Activated CD4-positive, alpha-beta T cell treated with anti-CD3 and anti-CD28 coated beads, Interleukin-2, amount 10 ng/mL, durations not matched to agents 24 days and 14 days (primary cell): ENCODE measurements at places on chromosomes 2 and 18. TPM values are rescaled to one million over a fixed set of nuclear protein-coding genes. Genes with fewer than 3 reads are reported as not detected.

The NEU2 gene
- total RNA-seq = not detected in 2 replicates

The KCNJ13 gene
- total RNA-seq = not detected in 2 replicates

The GKN1 gene
- not detected in 2 replicates for total RNA-seq

The SLC35F6 gene
- 10.5 and 11.5 TPM in 2 replicates for total RNA-seq

The MRPS5 gene
- 97.4 and 103 TPM in 2 replicates for total RNA-seq

The CSRNP3 gene
- total RNA-seq = not detected in 2 replicates

The CFAP65 gene
- total RNA-seq = not detected in 2 replicates

The C1QL2 gene
- not detected in 2 replicates for total RNA-seq

DNA sequence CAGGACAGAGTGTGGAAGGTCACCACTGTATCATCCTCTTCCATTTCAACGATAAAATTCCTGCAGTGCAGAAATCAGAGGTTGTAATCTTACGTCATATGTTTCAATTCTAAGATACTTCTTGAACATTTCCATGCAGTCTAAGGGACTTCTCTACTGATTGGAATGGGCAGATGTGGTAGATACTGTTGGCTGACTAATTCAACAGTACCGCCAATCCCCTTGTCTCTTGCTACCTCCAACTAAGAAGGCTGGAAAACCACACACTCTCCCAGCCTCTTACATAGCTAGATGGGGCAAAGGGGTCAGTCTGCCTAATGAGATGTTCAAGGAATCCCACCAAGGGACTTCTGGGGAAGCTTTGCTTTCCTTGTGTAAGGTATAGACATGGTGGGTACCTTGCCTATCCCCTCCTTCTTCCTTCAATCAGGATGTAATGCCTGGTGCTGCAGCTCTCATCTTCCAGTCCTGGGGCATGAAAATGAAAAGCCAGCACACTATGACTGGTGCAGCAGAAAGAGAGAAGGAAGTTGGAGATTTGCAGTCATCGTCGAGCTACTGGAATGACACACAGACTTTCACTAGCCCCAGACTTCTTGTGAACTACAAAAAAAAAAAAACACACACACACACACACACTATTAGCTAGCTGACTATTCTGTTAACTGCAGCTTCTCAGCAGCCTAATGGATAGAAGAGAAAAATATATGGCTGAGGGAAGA is 84.1 kb downstream of the ALPK2 start:
- no peak for DNase-seq

DNA sequence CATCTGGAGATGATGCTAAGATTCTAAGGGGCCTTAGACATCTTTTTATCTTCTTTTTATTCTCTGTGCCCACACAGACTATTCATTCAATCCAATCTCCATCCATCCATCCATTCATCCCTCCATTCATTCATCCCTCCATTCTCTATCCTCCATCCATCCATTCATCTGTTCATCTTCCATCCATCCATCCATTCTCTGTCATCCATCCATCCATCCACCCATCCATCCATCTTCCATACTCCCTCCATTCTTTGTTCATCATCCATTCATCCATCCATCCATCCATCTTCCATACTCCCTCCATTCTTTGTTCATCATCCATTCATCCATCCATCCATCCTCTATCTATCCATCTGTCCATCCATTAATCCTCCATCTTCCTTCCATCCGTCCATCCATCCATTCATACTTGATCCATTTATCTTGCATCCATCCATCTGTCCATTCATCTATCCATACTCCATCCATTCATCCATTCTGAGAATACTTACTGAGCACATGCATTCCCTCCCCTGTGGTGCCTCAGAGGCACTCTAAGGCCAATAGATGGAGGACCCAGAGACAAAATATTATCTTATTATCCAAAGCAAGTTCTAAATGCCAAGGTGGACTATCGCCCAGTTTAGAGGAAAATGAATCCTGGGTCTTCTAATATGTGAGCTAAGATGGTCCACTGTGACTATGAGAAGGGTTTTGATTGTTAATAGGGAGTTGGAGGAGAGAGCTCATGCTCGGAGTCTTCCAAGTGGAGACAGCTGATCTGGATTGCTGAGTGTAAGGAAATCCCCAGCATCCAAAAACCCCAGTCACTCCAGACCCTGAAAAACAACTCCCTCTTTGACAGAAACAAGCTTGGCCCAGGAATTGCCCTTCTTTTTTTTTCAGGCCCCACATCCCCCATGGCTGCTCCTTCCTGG is 152.6 kb upstream of the MYCN start:
- no peak for DNase-seq

- DNase-seq = no peak
Observed at GRCh38 chr18:57660961-57661360, 39.3 kb upstream of the NARS1 start.

GRCh38 chr2:120650022-120650644 is 85.5 kb upstream of the GLI2 start:
- no peak for DNase-seq

GRCh38 chr18:5705393-5705792 is 161.6 kb upstream of the EPB41L3 start:
- no peak for DNase-seq

GRCh38 chr2:11768946-11769345 is 22.5 kb downstream of the LPIN1 start:
- DNase-seq = no peak

DNA sequence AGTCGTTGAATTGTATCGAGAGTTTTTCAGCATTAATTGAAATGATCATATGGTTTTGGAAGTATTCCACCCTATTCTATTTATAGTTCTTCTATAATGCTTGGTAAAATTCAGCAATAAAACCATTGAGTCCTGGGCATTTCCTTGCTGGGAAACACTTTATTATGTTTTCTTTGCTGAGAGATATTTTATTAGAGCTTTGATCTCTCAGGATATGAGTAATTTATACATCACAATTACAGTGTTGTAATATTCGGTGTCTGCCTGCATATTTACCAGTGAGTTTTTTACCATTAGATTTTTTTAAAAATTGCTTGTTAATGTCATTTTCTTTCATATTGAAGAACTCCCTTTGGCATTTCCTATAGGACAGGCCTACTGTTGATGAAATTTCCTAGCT is 402.7 kb upstream of the FSIP2 start:
- DNase-seq = no peak

- DNase-seq = no peak
Observed at GRCh38 chr2:38734299-38735058, 16.7 kb downstream of the SRSF7 start.

DNA sequence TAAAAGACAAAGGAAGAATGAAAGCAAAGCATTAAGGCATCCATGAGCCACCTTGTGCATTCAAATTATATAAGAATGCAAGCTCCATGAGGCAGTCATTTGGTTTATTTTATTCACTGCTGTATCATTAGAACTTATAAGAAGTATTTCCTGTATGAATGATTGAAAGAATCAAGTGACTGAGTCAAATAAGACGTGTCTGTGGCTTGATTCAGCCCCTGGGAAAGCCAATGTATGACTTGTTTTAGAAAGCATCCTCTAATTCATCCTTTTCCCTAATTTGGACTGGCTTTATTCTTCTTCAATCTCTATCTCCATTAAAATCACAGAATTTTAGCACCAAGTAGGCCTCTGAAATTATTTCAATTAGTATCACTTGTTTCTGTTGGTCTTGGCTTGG is 461.1 kb downstream of the LPIN1 start:
- no peak for DNase-seq

DNA sequence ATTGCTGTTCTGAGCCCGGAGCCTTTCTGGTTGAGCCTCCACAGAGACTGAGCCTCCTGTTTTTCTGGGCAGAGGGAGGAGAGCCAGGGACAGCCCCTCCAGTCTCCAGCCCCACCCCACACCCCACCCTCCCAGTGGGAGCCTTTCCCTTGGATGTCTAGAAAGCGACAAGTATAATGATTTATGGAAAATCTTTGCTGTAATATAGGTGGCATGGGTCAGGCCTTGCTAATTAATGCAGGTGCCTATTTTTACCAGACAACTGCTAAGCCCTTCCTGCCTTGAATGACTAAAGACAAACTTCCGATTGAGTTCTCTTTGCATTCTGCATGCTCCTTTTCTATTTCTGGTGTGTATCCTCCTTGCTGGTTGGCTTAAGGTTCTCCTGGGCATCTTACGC is 43.1 kb downstream of the MERTK start:
- DNase-seq = no peak

DNA sequence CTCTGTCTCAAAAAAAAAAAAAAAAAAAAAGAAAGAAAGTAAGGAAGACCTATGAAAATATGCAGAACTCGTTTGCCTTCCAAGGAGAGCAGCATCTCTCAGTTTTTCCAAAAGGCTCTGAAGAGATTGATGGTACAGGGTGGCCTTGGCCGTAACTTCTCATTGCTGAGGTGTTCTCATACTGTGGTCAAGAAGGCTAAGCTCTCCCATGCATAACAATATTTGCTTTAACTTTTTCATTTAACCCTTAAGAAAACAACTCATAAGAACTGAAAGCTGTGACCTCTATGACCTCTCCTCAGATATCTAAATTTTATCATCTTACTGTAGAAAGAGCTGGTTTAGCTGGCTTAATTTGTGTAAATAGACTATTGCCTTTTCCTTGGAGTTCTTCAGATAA is 37.1 kb upstream of the GATA6 start:
- no peak for DNase-seq

DNA sequence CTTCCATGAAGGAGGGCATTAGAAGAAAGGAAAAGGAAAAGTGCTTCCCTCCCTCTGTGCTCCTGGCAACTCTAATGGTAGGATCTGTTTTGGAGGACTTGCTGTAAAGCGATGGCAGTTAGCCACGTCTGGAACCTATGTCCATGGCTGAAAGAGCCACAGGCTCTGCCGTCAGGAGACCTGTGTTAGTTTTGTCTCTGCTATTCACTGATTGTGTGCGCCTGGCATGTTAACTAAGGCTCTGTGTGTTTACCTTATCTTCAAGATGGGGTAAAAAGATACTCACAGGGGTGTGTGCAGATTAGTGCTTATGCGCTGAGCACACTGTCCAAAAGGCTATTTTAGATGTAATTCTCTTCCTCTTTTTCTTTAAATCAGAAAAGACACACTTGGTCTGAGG is 109.8 kb upstream of the LTBP1 start:
- DNase-seq = no peak

DNA sequence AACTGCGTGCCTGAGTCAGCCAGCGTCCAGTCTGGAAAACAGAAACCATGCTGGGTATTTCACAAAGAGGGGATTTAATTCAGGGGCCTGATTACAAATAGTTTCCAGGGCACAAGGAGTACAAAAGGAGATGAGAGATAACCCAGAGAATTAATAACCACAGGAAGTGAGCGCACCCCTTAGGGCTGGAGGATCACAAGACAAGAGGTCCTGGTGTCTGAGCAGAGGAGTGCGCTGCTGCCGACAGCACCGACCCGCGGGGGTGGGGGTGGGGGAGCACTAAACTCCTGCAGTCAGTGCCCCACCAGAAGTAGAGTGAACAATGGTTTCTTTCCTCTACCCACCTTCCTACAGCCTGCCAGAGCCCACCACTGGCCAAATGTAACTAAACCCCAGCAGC is 20.8 kb upstream of the MAL start:
- no peak for DNase-seq

GRCh38 chr2:173750353-173750801 is 214.8 kb downstream of the SP3 start:
- no peak for DNase-seq

- peak; percentile 58 for DNase-seq
Observed at GRCh38 chr2:98749066-98749450, 18.1 kb upstream of the MGAT4A start.
